Stimulated activated CD8-positive, alpha-beta memory T cell treated with anti-CD3 and anti-CD28 coated beads, Interleukin-7, amount 100 ng/mL, for 1 hour (primary cell): ENCODE measurements at places on chromosomes 5 and 9.

- no peak for DNase-seq
Measured at GRCh38 chr9:126790561-126790960, 14.3 kb upstream of the ZBTB43 start.

- DNase-seq, result no peak
Measured at GRCh38 chr9:117932585-117932984, 228.4 kb downstream of the TLR4 start.

DNA sequence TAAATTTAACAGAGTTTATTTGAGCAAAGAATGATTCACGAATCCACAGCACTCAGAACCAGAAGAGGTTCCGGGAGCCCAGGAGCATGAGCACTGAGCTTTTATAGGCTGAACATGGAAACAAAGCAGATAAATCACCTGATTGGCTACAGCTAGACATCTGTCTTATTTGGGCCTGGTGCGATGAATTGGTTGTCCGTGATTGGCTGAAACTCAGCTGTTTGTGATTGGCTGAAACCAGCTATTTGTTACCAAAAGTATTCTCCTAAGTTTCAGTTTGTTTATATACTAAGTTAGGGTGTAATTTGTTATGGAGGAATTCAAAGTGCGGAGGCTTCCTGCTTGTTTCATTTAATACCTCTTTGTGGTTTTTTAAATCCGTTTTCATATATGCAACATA lies 15.8 kb upstream of the LCP2 start:
- DNase-seq, result no peak

DNA sequence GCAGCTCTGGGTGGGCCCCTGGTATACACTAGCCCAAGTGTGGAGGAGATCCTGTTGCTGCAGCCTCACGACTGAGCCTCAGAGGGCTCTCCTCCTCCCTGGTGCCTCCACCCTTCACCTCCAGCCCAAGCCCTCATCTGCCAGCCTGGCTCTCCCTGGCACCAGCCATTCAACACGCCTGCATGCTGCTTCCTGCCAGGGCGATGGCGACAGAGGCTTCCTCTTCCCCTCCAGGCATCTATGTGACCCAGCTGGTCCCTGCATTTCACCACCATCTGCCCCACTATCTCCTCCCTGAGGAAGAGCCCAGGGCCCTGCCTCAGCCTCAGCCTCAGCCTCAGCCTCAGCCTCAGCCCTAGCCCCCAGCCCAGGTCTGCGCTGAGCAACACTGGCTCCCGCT lies 54.8 kb upstream of the ANGPTL2 start:
- DNase-seq, result no peak

DNA sequence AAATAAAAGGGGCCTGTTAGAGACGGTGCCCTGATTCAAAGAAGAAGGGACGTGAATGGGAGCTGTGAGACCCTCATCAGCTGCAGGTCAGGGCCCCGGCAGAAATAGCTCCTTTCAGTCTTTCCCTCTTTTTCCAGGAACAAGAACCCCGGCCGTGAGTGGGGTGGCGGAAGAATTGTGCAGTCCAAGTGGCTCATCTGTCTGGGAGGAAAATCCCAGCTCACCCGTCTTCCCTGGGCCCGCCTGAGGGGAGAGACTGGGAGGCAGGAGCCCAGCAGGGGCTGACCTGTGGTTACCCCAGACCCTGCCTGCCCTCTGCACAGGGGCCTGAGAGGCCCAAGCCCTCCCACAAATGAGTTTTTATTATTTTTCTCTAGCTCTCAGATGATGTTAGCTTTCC lies 24.8 kb upstream of the CSF1R start:
- DNase-seq, result no peak

DNA sequence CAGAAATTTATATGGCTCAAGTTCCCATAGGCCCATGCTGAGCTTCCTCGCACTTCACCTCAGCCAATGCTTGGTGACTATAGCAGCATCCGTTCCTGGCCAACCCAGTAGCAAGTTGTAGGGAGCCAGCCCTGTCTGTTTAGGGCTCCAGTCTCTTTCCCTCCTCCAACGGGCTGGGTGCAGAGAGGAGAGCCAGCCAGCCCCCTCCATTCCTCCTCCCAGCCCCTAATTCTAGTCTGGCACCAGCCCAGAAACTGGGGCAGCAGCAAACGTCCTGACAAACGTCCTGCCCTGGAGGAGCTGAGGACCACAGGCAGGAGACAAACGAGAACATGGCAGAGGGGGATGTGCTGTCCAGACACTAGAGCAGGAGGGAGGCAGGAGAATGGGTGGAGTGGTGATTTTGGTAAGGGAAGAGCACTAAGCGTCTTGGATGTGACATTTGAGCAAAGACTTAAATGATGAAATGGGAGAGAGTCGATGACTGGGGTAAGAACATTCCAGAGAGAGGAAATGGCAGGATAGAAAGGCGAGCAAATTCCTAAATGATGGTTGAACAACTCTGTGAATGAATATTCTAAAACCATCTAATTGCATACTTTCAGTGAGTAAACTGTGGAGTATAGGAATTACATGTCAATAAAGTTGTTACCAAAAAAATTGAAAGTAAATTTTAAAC lies 222.5 kb upstream of the DAPK1 start:
- no peak for DNase-seq

DNA sequence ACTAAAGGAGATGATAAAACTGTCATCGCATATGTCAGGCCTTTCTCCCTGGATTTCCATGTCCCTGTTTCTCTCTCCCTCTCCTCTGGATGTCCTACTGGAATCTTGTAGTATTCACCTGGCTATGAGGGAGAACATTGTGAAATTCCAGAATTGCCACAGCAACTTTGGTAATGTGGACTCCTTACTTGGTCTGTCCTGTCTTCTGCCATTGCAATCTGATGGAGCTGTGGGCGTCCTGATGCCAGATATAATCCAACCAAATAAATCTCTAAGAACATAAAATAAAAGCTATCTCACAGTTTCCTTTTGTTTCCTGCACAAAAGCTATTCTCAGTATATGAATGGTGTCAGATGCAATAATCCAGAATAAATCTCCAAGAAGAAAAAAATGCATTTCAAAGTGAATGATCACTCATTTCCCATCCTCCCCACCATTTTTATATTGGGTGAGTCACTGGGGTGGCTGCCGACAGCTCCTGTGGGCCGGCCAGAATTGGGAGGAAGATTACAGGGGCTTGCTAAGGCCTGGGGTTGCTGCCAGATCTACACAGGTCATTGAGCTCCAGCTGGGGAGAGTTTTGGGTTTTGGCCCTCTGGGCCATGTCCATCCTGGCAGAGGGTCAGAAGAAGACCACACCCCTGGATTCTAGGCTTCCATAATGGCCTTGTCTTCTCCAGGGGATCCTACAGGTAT lies 160.7 kb upstream of the PITX1 start:
- no peak for DNase-seq

GRCh38 chr5:137735555-137736284 lies at the start of gene KLHL3:
TSS of gene KLHL3 (minus strand) at chr5:137736089. CDS start at chr5:137735646, 443 bp downstream.
- DNase-seq, result no peak

DNA sequence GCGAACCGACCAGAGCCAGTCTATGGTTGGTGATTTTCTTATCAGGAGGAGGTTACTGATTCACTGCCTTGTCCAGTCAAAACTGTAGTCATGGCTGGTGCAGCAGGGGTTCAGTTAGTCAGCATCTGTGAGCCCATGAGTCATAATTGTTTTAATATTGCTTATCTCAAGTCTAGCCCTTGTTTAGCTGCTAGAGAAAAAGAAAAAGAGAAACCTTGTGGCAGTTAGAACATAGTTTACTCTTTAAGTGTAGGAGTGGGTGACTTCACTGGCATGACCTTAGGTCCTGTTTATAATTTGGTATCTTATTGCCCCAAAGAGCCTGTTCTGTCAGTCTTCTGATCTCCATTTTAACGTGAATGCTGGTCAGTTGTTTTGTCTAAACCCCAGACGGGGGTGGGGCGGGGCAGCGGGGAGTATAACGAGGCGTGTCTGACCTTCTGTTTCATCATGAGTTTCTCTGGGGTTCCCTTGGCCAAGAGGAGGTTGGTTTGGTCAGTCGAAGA lies 76.9 kb upstream of the NFIL3 start:
- DNase-seq, result no peak

DNA sequence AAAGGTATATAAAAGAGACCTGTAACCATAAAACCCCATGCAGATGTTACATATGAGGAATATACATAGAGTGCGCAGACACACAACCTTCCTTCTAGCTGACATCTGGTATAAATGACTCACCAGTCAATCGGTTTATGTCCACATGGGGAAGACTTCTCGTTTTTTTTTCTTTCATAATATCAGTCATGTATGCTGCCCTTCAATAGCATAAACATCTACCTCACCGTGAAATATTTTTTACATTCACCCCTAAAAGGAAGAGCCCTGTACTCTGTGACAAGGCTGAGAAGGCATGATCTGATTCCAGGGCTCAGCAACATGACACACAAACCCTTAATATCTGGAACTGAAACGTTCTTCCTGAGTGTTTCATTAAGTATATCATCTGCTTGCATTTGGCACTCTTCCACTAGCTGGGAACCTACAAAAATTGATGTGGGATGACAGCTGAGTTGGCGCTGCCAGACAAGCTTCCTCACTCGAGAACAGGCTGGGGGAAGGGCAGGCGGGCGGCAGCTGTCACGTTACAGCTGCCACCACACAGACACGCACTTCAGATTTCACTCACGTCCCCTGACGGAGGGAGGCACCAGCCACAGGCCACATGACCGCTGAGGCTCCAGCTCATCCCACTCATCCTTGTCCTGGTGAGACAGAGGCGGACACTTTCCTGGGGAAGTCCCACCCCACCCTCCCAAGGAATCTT lies 74.2 kb downstream of the SHB start:
- no peak for DNase-seq

DNA sequence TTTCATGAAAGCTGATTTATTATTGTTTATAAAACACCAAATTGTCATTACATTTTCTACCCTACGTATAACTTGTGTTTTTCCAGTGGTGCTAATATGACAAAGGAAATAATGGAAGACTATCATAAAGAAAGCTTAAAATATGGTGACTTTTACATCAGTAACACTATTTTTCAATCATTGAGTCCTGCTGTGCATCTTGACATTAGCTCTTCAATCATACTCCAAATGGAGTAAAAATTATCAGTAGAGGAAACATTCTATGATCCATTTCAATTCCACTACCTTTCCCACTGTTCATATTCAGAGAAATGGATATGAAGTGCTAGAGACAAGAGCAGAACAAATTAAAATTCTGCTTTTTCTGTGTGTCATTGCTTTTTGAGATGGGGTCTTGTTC lies 536.6 kb downstream of the RAB3C start:
- DNase-seq, result no peak

- DNase-seq, result no peak
Measured at GRCh38 chr5:114360816-114361723, 800 bp upstream of the KCNN2 start.

DNA sequence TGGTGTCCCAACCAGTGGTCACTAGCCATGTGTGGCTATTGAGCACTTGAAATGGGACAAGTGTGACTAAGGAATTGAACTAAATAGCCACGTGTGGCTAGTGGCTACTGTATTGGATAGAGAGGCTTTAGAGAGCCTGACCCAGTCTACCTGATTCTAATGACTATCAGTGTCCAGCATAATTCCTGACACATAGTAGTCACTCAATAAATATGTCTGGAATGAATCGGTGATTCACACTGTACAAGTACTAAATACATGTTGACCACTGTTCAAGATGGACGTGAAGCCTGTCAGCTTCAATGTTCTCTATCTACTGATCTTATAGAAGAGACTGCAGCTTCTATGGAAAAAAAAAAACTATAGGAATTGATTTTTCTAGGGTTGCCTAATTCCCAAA lies 57.7 kb upstream of the MAST4 start:
- DNase-seq, result no peak

GRCh38 chr9:82117026-82117811 lies 128.6 kb downstream of the SPATA31D1 start:
- DNase-seq, result no peak

- no peak for DNase-seq
Measured at GRCh38 chr5:109335114-109335513, 74.7 kb downstream of the PJA2 start.

DNA sequence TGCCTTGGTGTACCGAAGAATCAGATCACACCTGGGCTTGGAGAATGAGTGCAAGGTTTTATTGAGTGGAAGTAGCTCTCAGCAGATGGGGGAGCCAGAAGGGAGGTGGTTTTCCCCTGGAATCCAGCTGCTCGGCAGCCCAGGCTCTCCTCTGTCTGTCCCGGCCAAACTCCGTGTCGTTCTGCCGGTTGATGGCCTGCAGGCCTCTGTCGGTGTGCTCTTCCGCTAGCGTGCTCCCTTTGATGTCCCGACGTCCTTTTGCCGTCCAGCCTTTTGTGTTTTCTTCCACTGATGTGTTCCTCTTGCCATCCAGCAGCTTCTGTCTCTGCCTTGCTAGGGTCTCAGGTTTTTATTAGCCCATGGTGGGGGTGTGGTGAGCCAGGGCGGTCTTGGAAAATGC lies 28.0 kb upstream of the MIER3 start:
- no peak for DNase-seq

- DNase-seq, result no peak
Measured at GRCh38 chr9:108780942-108781734, 74.6 kb downstream of the ACTL7B start.
